ENCODE measurements at places on chromosomes 4 and X.

- DNase-seq = peak; percentile 25
These were observed 158.0 kb upstream of the FAT1 start for GRCh38 chr4:186881521-186882220.

GRCh38 chrX:56782352-56782751 lies 53.3 kb downstream of the NBDY start:
- DNase-seq = no peak

DNA sequence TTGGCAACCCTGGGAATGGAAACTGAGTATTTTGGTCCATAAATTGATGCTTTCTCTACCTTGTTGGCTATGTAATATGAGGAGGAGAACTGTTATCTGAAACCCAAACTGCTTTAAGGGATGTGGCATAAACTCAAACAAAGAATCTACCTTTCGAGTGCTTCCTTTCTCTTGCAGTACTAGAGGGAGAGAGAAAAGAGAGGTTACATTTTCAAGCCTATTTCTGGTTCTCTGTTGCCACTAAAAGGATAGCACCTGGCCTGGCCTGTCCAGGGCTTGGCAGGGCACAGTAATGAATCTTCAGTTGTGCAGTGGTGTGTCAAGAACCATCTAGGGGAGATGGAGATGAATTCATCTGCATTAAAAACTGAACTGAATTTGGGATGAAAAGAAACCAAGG lies 308.6 kb downstream of the PTTG2 start:
- DNase-seq = no peak

GRCh38 chrX:154738011-154738738 lies 12.7 kb downstream of the GAB3 start:
- no peak for DNase-seq

GRCh38 chr4:71126719-71127118 lies 133.3 kb downstream of the DCK start:
- DNase-seq = peak; percentile 92

- DNase-seq = no peak
These were observed 57.8 kb downstream of the PPP1R2C start for GRCh38 chrX:42720209-42720608.

DNA sequence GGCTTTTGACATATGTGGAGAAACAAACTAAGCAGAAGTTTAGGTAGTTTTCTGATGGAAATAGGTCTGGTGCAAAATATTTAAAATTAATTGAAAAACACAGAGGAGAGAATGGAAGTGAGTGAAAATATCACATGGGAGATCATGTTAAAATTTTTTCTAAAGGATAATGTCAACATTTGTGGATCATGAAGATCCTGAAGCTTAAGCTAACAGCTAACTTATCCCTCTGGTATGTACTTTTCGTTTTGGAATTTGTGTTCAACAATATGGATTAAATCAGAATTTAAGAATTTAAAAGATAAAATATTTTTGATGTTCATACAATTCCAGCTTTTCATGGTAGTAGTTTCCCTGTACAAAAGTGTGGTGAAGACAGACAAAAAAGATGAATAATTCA lies 572.8 kb upstream of the FAM241A start:
- DNase-seq = no peak

GRCh38 chrX:40091691-40092421 lies 5.9 kb downstream of the BCOR start:
- DNase-seq = no peak

All from HS-5 (cell line).